ENCODE measurements at places on chromosomes 16 and 17.

DNA sequence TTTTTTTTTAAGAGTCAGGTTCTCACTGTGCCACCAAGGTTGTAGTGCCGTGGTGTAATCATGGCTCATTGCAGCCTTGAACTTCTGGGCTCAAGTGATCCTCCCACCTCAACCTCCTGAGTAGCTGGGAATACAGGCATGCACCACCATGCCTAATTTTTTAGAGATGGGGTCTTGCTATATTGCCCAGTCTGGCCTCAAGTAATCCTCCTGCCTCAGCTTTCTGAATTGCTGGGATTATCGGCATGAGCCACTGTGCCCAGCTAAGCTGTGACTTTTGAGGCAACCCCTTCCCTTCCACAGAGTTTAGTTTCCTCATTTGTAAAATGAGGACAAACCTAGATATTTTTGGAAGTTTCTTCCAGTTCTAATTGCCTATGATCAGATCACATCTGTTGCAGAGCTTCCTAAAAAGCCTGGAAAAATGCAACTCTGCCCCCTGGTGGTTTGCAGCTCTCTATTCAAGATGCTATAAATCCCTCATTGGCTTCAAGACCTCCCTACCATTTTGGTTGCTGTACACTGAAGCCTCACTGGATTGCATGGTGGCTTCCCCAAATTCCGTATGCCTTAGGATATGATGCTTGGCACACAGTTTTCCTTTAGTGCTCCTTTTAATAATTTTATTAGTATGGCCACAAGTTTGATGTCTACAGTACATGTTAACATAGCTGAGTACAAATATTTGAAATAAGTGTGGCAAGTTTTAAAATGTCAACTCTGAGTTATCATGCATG is 19.3 kb downstream of the GDE1 start:
- peak; percentile 39 for DNase-seq

- DNase-seq, result no peak
These were observed 9.7 kb upstream of the RNPS1 start for GRCh38 chr16:2277466-2278271.

DNA sequence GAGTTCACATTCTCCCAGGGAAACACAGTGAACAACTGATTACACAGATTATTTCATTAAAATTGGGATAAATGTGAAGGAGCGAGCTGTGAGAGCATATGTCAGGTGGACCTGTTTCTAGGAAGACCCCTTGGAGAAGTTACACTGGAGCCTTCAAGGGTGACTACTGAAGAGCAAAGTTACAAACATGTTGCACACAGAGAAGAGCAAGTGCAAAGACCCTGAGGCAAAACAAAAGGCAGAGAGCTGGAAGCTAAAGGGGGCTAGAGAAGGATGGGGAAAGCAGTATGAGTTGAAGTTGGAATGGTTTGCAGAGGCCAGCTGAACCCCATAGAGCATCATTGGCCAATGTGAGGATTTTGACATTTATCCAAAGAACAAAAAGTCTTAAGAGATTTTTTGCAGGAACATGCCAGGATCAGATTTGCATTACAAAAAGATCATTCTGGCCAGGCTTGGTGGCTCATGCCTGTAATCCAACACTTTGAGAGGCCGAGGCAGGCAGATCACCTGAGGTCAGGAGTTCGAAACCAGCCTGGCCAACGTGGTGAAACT is 14.1 kb downstream of the PDZD9 start:
- DNase-seq, result no peak

- DNase-seq, result no peak
These were observed 91.2 kb downstream of the IRX5 start for GRCh38 chr16:55021595-55022475.

DNA sequence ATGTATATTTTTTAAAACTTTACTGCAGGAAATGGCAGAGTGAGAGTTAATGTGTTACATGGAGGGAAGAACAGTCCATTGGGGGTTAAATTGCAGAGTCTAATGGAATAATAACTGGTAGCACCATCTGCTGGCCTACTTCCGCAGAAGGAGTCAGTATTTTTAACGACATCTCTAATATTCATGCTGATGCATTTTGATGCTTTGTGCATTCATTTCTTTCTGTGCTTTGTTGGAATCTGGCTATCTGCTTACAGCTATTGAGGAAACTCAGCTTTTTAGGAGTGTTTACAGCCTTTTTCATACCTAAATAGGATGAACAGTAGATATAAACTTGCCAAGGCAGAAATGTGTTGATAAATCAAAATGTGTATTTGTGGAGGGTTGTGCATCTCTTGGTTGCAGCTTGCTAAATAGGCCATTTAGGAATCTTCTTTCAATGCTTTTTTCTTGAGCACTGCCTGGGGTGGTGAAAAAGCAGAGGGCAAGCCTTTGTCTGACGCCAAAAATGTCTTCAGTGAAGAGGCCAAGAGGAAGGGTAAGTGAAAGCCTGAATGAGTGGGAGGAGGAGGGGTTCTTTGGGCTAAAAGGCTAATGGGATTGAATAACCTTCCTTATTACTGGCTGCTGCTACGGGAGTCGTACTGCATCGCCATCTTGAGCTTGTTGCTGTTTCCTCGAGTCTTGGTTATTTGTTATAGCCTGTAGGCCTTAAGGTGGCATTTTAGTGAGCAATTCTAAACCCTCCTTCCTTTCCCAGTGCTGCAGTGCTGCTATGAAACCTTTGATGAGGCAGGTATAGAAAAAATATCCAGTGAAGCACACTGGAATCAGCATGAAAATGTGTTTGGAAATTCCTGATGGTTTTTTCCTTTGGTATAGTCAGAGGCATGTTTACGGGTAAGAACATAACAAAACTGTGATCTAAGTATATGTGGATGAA is 153.3 kb downstream of the CHD9 start:
- DNase-seq, result no peak

DNA sequence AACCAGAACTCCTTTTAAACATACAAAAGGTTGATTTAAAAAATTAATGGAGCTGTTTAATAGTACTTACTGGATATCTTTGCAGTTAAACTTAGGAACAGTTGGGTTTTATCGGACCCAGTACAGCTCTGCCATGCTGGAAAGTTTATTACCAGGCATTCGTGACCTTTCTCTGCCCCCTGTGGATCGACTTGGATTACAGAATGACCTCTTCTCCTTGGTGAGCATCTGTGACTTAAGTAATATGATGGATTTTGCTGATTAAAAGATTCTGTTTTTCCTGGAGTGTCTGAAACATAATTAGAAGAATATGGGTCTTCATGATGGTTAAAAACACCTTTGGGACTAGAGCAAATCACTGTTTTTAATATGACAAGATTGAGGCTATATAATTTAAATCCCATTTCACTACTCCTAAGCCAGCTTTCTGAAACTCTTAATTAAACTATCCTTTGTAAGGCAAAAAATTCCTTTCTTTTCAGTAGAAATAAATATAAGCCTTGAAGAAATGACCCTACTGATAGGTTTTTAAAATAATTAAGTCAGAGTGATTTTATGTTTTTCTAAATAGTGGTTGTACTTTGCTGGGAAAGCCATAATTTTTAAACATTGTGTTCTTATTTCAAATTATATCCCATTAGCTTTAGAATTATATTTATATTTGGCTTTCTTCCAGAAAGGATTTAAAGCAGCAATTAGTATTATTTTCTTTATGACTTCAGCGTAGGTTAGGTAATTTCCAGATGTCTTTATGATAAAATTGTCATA is 45.7 kb upstream of the KPNB1 start:
- no peak for DNase-seq

DNA sequence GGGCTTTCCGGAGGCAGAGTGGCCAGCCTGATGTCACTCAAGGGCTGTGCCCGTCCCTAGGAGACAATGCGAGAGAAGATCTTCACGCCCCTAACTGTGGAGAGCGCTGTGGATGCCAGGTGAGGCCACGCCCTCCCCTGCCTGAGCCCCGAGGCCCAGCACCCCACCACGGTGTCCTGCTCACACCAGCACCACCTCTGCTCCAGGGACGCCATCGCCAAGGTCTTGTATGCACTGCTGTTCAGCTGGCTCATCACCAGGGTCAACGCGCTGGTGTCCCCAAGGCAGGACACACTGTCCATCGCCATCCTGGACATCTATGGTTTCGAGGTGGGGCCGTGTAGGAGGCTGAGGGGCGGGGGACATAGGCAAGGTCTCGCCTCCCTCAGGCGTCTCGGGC is 27.8 kb downstream of the MYO15A start:
- DNase-seq, result no peak

GRCh38 chr17:41730479-41730878 is 4.0 kb downstream of the HAP1 start:
- no peak for DNase-seq

- no peak for DNase-seq
These were observed 41.5 kb upstream of the HS3ST3A1 start for GRCh38 chr17:13643180-13643579.
